Stimulated activated CD4-positive, alpha-beta T cell treated with anti-CD3 and anti-CD28 coated beads, TNF-alpha, amount 100 ng/mL, for 24 hours (primary cell): ENCODE measurements at places on chromosomes 2 and 18.
A peak's percentile ranks its signal among the peaks of the same experiment; 100 is the strongest.

- DNase-seq: no peak
Measured at GRCh38 chr2:208142240-208142924, 3.6 kb downstream of the CRYGB start.

DNA sequence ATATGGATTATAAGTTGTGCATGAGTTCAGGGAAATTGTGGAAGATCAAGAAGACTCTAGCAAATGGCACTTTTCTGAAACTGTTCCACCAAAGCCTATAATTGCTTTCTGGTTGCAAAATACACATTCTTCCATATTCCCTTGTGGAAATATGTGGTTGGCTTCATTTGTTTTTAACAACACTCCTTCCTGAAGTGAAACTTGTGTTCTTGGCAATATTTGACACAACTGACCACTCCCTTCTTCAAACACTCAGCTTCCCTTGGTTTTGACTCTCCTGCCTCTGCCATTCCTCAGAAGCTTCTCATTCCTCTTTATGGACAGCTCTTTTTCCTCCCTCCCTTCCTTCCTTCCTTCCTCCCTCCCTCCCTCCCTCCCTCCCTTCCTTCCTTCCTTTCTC is 192.3 kb downstream of the PMAIP1 start:
- DNase-seq: no peak

DNA sequence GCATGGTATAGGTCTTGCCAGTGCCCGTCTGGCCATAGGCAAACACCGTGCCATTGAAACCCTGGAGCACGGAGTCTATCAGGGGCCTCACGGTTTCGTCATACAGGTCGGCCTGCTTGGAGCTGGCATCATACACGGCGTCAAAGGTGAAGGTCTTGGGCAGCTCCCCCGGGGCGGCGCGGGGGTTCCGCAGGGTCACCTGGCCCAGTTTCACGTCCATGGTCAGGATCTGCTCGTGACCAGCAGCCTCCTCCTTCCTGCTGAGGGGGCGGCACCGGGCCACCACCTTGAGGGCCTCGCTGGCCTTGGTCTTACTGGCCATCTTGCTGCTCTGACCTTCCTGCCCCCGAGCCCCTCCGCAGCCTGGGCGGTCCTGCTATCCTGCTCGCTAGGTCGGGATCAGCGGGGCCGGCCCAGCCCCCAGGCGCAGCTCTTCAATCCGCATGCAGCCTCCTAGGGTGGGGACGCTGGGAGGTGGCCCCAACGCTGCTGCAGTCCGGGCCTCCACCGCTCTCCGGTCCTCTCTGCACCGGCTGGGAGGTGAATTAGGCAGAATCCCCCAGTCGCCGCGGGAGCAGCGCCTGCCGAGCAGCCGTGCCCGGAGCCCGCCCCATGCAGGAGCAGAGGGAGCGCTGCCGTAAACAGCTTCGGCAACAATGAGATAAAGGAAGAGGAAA is 563 bp downstream of the KIF3C start:
- DNase-seq: no peak

GRCh38 chr2:101151859-101152271 is 683 bp upstream of the TBC1D8 start:
- DNase-seq: no peak

DNA sequence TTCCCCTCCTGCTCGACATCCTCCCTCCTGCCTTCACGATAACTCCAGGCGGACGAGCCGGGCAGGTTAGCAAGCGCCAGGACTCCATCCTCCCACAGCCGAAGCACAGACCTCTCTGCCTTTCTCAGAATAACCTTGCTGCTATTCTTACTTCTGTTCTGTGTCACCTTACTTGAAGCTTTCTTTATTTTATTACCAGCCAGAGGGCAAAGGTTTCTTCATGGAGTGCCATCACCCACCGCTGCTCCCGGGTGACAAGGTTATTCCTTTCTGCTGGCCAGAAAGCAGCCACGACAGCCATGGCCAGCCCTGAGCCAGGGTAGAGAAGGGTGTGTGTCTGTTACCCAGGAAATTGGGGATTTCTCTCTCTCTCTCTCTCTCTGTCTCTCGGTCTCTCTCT is 227.1 kb downstream of the ANAPC1 start:
- no peak for DNase-seq

DNA sequence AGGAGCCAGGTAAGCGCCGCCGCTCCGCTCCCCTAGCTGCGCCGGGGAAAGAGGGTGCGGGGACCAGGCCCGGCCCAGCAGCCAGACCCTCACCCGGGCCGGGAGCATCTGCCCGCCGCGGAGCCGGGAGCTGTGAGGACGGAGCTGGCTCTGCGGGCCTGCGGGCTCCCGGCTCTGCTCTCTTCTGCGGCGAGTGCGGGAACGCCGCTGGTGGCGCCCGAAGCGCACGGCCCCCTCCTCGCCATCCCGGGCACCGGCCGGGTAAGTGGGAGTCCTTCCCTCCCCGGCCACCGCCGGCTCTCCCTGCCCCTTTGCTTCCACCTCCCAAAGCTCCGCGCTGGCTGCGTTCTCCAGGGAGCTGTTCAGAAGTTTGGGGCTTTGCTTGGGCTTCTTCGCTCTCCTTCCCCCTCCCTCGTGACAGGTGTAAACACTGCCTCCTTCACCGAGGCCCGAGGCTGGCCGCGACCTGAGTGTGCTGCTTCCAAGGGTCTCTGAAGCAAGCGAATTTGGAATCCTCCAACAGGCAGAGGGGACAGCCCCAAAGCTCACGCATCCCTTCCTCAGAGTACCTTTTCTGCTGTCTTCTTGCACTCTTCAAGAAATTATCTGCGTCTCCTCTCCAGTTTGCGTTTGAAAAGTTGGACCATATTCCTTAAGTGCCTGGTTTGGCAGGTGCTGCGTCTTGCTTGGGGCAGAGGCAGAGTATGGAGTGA is 632 bp downstream of the AFTPH start:
- peak; percentile 13 for DNase-seq

- no peak for DNase-seq
Measured at GRCh38 chr18:34837769-34838272, 127.7 kb downstream of the DTNA start.

DNA sequence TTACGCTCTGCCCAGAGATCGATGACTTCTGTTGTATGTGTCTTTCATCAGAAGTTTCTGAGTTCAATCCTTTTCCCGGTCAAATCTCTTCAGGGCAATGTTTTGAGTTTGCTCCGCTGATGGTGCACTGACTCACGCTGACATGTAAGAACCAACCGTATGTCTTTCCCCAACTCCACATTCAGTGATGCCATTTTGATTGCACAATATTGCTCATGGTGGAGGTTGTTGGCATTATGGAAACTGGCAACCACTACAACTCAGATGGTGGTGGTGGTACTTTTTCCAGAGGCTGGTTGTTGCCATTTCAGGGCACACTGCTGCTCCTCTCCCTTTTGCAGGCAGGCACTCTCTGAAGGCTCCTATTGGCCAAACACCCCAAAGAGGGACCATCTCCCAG is 751.5 kb downstream of the DCDC2C start:
- DNase-seq: no peak
